ENCODE measurements at places on chromosomes 6 and 20.

DNA sequence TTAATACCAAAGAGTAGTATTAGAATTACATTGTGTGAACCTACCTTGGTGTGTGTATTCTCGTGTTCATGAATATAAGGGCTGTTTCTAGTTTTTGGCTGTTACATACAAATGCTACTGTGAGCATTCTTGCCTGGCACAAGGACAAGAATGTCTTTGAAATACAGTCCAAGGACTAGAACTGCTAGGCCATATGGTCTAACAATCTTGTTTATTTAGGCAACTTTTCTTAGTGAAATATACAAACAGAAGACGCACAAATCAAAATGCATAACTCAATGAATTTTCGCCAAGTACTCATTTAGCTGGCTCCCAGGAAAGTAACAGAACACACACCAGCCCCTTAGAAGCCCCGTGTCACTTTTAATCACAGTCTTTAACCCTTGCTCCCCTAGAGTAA, 28.5 kb downstream of the KDM1B start:
- DNase-seq: no peak

DNA sequence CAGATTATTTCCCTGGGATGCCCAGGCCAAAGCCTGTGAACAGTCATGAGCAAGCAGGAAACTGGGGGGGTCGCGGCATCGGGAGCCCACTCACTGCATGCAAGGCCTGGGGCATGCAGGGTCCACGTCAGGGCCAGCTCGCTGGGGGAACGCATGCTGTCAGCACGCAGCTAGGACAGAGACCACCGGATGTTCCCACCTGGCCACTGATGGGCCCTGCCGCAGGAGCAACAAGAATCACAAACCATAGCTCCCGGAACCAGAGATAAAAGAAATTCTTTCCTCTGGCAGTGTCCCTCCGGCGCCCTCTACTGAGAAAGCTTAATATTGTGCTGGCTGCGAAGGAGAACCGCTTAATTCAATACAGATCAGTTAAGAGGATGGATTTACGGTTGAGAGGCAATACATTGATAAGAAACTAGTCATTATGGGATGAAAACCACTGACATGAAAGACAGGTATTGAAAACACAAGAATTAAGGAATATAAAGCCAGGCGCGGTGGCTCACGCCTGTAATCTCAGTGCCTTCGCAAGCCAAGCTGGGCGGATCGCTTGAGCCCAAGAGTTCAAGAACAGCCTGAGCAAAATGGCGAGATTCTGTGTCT, 32.6 kb downstream of the C6orf15 start:
- no peak for DNase-seq

DNA sequence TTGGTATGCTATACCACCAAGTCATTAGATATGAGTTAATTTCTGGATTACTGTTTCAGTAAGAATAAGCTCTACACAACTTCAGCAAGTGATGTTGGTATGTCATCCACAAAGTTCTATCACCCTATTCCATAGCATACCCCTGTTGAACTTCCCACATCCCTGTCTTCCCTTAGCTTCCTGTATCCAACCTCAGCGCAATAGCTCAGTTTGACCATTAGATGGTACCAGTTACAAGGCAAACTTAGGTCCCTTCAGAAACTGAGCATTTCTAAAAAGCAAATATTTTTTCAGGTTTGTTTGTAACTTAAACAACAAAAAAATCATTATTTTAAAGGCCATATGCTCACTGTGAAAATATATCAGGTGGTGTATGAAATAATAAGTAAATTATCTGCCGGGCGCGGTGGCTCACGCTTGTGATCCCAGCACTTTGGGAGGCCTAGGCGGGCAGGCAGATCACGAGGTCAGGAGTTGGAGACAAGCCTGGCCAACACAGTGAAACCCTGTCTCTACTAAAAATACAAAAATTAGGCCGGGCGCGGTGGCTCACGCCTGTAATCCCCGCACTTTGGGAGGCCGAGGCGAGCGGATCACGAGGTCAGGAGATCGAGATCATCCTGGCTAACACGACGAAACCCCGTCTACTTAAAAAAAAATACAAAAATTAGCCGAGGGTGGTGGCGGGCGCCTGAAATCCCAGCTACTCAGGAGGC, 8.8 kb upstream of the MOG start:
- no peak for DNase-seq

GRCh38 chr6:142845143-142845571, 99.8 kb downstream of the HIVEP2 start:
- no peak for DNase-seq

DNA sequence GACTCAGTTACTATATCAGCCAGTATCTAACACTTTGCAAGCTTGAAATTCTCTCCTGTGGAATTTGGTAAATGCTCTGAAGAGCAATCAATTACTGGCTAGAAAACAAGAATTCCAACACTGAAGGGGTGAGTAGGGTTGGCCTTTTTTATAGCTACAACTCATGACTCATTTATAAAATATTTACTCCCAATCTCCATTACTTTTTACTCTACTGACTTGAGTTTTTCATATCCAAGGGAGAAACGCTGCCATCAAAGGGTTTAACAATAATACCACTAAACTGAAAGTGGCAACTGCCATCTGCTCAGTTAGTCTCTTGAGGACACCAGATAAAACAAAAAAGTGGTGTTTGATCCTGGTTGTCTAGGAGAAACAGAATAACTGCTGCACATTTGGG, 203.1 kb downstream of the UBE3D start:
- no peak for DNase-seq

DNA sequence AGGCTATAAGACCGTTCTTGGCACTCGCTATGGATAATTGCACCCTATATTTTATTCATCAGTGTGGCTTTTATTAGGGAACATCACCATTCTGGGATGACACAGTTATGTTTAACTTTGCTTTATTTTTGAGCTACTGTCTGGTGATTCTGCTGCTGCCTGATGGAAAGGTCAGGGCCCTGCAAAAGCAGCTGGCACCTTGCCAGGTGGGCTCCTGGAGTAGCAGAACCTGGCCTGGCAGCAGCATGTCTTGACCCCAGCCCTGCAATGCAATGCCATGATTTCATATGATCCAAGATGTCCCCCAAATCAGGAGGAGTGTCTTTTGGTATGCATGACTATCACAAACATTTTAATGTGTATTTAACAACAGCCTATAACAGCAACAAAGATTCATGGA, 228.4 kb upstream of the RSPO3 start:
- no peak for DNase-seq

- DNase-seq: no peak
Measured at GRCh38 chr20:24382331-24382730, 87.1 kb upstream of the SYNDIG1 start.

- no peak for DNase-seq
Measured at GRCh38 chr6:2552526-2553154, 198.1 kb downstream of the MYLK4 start.

DNA sequence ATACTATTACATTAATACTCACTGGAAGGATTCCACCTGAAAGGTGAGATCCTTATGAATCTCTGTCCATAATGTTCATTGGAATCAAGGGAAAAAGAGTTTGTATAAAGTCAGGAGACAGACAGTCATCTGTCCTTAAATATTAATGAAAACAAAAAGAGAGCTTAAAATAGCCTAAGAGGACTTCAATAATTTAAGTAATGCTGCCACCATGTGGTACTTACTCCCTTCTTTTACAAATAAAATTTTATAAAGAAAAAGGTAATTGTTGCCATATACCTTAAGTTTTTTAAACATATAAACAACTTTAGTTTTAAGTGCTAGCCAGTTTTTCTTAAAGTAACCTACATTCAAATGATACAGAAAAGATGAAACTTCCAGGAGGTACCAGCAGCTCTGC, 5.1 kb downstream of the BLOC1S5 start:
- DNase-seq: no peak

- DNase-seq: no peak
Measured at GRCh38 chr6:107493158-107494057, 3.5 kb downstream of the SOBP start.
